ENCODE measurements at places on chromosomes 7 and 10. TPM values are rescaled to one million over a fixed set of nuclear protein-coding genes. Genes with fewer than 3 reads are reported as not detected.

RABGEF1 gene
- 41.9 TPM for total RNA-seq

GRM3 gene
- not detected for total RNA-seq

IKZF1 gene
- not detected for total RNA-seq

UNCX gene
- not detected for total RNA-seq

DPP6 gene
- total RNA-seq = not detected

FZD1 gene
- total RNA-seq = 7.2 TPM

HOXA9 gene
- total RNA-seq = not detected

COL26A1 gene
- not detected for total RNA-seq

ADCYAP1R1 gene
- not detected for total RNA-seq

SMKR1 gene
- total RNA-seq = 2.4 TPM

ADARB2 gene
- total RNA-seq = not detected

STK32C gene
- 7.2 TPM for total RNA-seq

PRKCQ gene
- 4.8 TPM for total RNA-seq

DNTT gene
- not detected for total RNA-seq

VSTM2A gene
- total RNA-seq = not detected

SRRM3 gene
- total RNA-seq = 2.1 TPM

TMEM196 gene
- total RNA-seq = not detected

ARPC1A gene
- 141 TPM for total RNA-seq

Data from nasal cavity respiratory epithelium epithelial cell of viscerocranial mucosa (primary cell).